Stimulated activated CD8-positive, alpha-beta memory T cell treated with anti-CD3 and anti-CD28 coated beads, Interleukin-2, amount 100 ng/mL, for 1 hour (primary cell): ENCODE measurements at places on chromosomes 1 and 21.

GRCh38 chr1:6872573-6873261, 87.5 kb downstream of the CAMTA1 start:
- DNase-seq, result no peak

DNA sequence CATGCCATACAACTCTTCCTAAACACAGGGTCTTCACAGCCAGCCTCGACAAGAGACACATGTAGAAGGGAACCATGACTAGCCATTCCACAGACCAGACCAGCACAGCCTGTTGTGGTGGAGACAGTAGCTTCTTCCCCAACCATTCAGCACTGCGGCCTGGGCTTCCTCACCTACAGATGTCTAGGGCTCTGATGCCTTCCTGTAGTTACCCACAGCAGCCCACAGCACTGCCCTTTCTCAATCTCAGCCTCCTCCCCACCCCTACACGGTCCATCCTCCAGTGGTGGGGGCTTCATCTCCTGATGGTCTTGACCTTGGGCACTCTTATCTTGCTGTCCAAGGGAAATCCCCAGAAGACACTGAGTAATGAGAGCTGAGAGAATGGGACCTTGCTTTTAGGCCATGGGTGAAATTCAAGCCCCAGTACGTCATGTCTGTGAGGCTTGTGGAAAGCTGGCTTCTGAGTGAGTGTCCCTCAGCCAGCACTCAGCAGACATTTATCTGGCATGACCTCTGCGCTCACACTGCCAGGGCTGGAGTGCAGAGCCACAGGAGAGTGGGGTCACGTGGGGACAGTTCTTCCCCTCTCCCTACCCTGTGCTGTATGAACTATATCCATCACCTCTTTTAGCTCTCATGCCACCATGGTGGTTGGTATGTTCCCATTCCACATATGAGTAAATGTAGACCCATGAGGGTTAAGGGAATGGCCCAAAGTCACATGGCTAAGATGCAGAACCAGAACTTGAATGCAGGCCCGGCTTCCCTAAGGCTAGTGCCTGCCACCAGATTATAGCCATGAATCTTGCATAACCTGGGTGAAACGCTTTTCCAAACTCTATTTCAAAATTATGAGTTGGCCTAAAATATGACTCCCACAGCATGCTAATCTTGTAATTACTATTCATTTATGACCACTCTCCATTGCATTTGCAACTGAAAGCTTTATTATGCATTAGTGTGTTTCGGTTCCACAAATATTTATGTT, 104.7 kb downstream of the HIVEP3 start:
- no peak for DNase-seq

- no peak for DNase-seq
Measured at GRCh38 chr1:245870698-245871097, 636.4 kb downstream of the SMYD3 start.

- no peak for DNase-seq
Measured at GRCh38 chr21:15022608-15023261, 42.1 kb downstream of the NRIP1 start.

- no peak for DNase-seq
Measured at GRCh38 chr1:202210385-202210784, 16.8 kb downstream of the LGR6 start.

- no peak for DNase-seq
Measured at GRCh38 chr21:29671728-29672127, 268.1 kb downstream of the GRIK1 start.

DNA sequence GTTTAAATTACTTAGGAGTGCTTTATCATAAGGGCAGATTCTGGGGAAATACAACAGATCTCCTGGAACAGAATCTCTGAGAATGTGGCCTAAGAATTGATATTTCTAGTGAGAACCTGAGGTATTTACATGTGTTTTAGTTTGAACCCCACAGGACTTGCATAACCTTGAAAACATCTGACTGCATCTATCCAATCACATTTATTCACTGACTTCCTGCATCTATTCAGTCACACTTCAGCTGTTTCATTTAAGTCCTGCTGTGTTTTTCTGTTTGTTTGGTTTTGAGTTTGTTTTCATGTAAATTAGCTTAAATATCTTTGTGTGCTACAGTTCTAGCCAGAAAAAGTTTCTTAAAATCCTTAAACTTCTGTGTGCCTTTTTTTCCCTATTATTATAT, 1260.7 kb downstream of the PLA2G4A start:
- DNase-seq, result no peak

- no peak for DNase-seq
Measured at GRCh38 chr1:18119771-18120377, 12.3 kb downstream of the IGSF21 start.

DNA sequence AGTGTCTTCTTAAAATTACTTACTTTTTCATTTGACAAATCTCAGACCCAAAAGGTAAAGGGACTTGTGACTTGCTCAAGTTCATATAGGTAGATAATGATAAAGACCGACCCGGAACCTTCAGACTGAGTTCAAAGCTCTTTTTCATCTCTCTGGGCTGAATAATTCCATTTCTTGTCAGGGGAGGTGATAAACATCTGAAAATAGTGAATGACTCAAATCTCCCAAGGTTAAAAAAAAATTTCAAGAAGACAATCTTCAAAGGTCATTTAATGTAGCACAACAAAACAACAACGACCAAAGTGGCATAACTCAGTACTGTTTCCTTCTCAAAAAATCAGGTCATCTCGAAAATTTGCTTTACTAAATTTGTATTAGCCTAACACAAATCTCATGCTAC, 20.6 kb downstream of the LUZP1 start:
- no peak for DNase-seq

- no peak for DNase-seq
Measured at GRCh38 chr1:201573923-201574322, 35.0 kb downstream of the NAV1 start.

DNA sequence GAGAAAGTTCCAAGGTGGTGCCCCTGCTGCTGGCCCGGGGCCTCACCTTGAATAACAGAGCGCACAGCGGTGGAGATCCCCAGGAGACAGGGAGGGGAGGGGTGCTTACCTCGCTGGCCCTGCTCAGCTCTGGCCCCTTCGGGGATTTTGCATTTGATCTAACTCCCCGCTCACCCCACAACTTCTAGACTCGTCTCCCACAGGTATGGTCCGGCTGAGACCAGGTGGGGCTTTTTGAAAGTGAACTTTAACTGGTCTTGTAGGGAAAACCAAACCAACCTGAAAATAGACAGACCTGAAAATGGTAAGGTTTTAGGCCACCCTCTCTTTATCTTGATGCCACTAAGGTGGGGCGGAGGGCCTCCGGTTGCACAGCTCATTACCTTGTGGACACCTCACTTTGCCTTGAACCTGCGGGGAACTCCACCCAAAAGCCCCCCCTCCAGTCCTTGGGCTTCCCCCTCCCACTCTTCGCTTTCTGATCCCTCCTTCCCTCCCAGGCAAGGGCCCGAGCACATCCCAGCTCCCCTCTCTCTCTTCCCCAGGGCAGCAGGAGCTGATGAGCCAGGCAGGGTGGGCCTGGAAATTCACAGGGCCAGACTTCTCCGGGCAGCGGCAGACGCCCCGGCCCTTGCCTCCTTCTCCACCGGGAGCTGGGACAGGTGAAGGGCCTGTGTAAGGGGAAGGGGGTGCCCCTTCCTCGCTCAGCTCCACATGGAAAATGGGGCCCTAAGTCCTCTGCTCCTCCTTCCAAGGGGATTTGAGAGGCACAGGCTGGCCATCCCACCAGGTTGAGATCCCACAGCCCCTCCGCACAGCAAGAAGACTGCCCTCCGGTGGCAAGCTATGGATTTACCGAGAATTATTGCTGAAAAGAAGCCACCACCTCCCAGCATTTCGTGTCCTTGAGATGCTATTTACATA, 16.1 kb downstream of the TNFRSF8 start:
- no peak for DNase-seq

- DNase-seq, result no peak
Measured at GRCh38 chr1:154962156-154962749, 671 bp upstream of the PYGO2 start.

DNA sequence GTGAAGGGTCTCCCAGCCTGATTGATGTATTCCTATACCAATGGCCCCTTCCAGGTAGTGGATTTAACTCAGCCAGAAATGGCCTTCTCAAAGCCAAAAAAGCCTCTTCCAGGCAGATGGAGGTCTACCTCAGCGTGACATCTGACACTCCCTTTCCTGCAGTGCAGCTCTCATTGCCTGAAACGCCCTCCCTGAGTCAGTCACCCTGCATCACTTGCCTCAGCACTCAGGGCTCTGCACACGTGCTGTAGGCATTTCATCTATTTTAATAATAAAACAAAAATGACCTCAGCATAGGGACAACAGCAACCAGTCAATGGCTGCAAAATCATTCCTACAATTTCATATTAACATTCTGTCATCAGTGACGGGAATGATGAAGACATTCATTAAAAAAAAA, 64.4 kb upstream of the GJA5 start:
- no peak for DNase-seq

GRCh38 chr1:228883535-228883934, 148.3 kb downstream of the RHOU start:
- DNase-seq, result no peak

- DNase-seq, result no peak
Measured at GRCh38 chr1:73953186-73953585, 244.8 kb downstream of the LRRIQ3 start.

- no peak for DNase-seq
Measured at GRCh38 chr1:233695901-233696300, 82.0 kb downstream of the KCNK1 start.

GRCh38 chr1:53899708-53900107, 5.7 kb downstream of the DIO1 start:
- no peak for DNase-seq

GRCh38 chr1:53069663-53070327, 7.8 kb downstream of the PODN start:
- DNase-seq, result no peak

GRCh38 chr21:14543983-14544382, 2.1 kb downstream of the SAMSN1 start:
- DNase-seq, result no peak

DNA sequence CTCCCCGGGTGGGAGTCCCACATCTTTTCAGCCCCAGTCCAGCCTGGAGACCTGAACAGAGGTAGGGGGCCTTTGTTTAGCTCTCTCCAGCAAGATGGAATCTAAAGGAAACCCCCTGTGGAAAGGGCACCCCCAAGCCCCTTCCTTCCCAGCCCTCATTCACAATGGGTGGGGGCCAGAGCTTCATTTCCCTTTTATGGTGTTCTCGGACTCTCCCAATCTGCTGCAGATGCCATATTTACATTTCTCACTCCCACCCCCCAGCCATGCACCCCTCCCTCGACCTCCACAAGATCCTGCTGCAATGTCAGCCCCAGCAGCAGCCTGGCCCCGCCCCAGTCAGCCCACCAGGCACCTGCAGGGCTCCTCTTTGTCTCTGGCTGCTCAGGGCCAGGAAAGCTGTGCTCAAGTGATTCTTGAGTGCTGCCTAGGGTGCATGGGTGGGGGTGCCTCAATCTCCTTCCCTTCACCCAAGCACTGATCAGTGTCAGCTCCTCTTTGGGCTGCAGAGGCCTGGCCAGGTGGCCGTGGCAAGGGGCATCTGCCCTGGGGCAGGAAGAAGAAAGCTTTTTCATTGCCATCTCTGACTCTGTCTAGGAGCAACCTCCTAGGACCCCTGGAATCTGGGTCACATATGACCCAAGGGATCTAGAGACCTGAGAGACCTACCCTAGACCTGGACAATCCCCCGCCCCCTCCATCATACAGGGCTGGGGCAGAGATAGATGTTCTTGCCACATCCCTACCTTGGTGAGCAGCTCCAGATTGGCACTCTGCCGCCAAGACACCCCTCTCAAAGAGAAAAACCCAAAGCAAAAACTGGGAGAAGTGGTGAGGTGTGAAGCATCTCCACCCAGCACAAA, 1.7 kb downstream of the KIF21B start:
- DNase-seq, result no peak

GRCh38 chr1:216464489-216464888, 41.2 kb upstream of the USH2A start:
- DNase-seq, result no peak

DNA sequence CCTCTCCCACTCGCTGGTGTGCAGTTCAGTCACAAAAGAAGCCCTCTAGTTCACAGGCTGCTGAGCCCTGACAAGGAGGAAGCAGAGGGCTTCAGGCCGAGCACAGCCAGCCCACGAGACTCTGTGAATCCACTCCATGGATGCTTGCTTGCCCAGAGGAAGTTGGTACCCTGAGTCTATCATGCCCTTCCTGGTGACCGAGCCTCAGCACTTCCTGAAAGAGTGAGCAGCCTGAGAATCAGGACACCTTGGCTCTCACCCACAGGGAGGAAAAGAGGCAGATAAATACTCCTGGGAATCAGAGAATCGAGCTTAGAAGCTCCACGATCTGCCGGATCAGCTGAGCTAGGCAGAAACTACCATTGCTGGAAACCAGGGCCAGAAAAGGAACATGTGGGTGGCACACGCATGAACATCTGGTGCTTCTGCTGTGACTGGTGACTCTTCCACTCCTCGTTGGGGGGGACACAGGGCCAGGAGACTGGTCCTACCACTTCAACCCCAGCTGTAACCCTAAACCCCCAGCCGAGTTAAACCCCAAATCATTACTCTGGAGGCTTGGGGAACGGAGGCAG, 376.3 kb upstream of the CAMK1G start:
- DNase-seq, result no peak

DNA sequence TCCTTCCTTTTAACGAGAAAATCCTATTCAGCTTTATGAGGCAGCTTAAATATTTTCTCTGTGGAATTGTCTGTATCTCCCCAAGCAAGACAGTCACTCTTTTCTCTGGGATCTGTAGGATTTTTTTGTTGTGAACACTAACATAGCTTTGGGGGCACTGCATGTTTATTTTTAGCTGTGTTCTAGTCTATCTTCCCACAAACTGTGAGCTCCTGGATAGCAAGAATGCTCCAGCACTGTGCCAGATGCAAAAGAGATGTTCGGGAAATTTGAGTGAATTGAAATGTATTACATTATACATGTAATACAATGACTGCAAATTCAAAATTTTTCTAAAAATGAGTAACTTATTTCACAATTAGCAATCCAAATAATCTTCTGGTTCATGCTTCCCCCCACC, 282.2 kb downstream of the PLPP3 start:
- DNase-seq, result no peak

GRCh38 chr21:42433946-42434551, 30.3 kb downstream of the UBASH3A start:
- DNase-seq, result no peak

DNA sequence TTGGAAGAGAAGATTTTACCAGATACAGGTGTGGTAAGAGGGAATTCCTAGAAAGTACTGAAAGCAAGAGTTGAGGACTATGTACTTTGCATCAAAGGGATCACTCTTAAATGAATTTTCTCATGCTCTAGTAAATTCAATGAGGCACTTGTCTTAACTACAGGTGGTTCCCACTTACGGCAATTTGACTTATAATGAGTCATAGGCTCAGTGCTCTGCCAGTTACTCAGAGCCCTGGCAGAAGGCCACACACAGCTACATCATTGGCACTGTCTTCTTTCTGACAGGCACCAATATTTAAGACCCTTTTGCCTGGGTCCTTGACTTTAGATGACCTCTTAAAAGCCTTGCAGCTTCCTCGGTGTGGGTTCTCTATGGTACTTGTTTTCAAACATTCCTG, 15.9 kb upstream of the ADAMTS5 start:
- no peak for DNase-seq
